ENCODE measurements at places on chromosomes 6 and 20.

- DNase-seq: peak; percentile 53
Observed at GRCh38 chr20:49821870-49822331, 9.3 kb downstream of the SLC9A8 start.

- no peak for DNase-seq
Observed at GRCh38 chr6:11835065-11835464, 56.5 kb upstream of the ADTRP start.

DNA sequence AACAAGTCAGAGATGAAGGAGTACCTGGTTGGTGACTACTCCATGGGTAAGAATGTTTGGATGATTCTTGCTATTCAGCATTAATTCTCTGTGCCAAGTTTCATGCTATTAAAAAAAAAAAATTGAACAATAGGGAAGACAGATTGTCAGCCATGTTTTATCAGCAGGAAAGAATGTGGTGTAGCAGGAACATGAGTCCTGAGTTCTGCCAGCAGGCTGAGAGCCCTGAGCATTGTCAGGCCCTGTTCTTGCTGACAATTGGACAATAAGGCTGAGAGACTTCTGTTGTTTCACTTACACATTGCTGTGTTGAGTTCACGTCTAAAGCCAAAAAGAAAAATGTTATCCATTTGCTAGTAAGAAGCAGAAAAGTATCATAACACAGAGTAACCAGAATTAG lies 70.4 kb upstream of the SMIM28 start:
- no peak for DNase-seq

DNA sequence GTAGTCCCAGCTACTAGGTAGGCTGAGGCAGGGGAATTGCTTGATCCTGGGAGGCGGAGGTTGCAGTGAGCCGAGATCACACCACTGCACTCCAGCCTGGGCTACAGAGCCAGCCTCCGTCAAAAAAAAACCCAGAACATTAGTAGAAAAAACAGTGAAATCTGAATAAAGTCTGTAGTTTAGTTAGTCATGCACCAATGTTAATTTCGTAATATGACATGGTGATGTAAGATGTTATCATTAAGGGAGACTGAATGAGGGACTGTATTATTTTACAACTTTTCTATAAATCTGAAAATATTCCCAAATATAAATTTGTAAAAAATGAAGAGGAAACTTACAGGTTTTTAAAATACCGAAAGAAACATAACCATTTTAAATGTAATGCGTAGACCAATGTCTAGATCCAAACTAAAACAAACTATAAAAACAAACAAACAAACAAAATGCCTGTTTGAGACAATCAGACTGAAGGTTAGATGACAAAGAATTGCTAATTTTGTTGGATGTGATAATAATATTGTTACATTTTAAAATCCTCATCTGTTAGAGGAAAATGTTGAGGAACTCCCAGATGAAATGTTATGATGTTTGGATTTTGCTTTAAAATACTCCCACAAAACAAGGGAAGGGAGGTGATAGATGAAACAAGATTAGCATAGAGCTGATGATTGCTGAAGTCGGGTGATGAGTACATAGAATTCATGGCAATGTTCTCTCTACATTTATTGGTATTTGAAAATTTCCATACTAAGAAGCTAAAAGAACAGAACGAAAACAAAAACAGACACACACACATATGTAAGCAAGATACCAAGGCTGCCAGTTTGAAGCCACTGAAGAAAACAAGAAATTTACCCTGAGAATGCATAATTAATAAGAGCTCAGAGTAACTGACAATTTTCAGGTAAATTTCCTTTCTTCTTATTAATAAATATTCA lies 1.8 kb downstream of the GSTA4 start:
- peak; percentile 83 for DNase-seq

GRCh38 chr6:122779667-122780066 lies at the start of gene FABP7:
TSS of gene FABP7 (plus strand) at chr6:122779716. CDS start at chr6:122779795, 79 bp downstream.
- DNase-seq: no peak

- DNase-seq: no peak
Observed at GRCh38 chr20:31820228-31820627, 1.1 kb downstream of the MYLK2 start.

GRCh38 chr6:133396984-133397348 lies 155.8 kb downstream of the EYA4 start:
- DNase-seq: no peak

DNA sequence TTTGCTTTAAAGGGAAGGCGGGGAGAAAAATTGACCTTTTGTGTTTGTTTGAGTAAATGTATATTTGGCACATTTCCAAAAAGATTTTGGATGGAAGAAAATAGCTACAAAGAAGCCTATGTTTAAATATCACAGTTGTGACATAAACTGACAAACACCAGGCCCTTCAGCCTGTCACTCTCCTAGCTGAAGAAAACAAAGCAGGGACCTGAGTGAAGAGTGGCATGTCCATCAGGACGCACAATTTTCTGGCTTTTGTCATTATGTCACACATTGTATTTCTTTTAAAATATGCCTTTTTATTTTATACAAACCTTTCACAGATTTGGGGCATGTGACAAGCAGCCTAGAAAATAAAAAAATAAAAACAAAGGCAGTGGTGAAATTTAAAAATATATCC lies 241.2 kb downstream of the OGFRL1 start:
- DNase-seq: no peak
